ENCODE measurements at places on chromosomes 1 and 21.
A peak's percentile ranks its signal among the peaks of the same experiment; 100 is the strongest.

GRCh38 chr1:24351918-24352627 is 32.9 kb downstream of the GRHL3 start:
- DNase-seq, result peak; percentile 65

DNA sequence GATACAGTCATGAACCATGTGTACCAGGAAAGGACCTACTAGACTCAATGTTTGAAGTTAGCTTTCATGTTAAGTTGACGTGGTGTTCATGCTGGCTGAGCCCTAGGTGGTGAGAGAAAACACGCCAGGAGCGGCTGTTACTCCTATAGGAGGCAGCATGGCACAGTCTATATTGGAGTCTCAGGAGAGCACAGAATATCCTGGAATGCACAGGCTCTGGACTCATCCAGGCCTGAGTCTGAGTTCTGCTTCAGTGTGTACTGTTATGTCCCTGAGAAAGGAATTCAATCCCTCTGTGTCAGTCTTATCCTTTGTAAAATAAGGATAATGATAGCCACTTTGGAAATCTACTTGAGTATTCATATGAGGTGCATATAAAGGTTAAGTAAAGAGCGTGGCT is 41.2 kb downstream of the DPT start:
- no peak for DNase-seq

DNA sequence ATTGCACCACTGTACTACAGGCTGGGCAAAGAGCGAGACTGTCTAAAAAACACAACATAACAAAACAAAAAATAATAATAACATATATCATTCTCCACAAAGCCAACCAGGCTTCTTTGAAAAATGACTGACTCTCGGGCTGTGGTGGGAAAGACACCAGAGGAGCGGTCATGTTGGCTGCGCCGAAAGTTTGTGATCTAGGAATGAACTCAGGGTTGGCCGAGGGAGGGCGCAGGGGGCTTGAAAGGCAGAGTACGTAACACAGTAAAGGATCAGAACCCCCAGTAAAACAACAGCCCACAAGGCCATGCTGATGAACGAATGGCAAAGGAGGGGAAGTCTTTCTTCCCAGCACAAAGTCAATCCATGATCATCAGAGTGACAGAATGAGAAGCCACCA is 4.7 kb downstream of the SLC35E2B start:
- peak; percentile 16 for DNase-seq

DNA sequence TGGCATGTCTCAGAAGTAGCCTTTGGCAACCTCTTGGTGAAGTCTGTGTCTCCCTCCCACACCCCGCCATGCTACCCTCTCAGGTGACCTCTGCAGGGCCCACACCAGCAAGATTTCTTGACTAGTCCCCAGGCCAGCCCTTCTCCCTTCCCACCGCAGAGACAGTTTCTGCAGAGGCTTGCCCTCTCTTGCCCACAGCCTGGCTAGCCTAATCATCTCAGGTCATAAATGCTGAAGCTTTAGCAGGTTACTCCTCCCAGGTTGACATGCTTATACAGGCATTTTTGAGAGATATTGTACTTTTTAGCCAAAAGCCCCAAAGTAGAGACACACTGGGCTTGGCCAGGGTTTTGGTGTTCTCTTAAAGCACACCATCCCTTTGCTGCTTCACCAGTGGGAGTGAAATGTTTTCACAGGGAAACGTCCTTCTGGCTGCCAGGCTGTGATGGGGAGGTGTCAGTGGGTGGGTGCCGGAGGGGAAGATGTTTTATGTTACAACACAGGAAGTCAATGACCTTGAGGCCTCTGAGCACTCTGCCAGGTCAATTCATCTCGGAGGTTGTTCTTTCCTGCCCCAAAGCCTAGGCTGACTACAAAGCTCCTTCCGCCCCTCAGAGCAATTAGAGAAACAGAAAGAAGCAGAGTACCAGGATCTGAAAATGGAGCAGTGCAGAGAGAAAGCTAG is 58.5 kb downstream of the STYXL2 start:
- DNase-seq, result no peak

GRCh38 chr1:198417039-198417438 is 123.4 kb downstream of the ATP6V1G3 start:
- DNase-seq, result no peak

DNA sequence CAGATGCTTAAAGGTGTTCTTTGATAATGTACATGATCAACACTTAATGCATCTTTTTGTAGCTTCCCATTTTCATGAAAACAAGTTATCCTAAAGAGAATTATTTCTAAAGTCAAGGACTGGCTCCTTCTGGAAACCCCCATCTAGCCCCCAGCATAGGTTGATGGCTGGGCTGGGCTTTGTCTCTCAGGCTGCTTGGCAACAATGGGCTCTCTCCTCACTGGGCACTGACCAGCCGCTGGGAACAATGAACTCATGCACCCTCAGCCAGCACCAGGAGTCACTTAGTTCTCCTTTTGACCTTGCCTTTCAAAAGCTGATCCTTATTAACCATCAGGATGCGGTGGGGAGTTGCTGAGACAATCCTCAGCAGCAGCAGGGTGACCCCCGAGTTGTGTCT is 293.0 kb upstream of the PLXNA2 start:
- no peak for DNase-seq

DNA sequence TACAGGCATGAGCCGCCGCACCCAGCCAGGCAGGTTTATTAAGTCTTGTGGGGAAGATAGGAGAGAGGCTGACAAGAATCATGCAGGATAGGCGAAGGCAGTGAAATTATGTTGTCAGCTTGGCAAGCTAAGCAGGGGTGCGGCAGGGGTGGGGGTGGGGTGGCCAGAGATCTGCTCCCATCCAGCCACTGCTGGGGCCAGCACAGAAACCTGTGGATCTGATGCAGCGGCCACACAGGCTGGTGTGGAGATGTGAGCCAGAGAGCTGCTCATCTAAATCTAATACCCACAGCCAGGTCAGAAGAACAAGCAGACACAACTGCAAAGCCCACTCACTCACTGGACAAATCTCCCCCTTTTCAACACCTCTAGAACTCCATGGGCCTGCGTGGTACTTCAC is 68.7 kb downstream of the KCTD3 start:
- DNase-seq, result no peak

- no peak for DNase-seq
Measured at GRCh38 chr1:219985169-219985568, 56.8 kb upstream of the SLC30A10 start.

DNA sequence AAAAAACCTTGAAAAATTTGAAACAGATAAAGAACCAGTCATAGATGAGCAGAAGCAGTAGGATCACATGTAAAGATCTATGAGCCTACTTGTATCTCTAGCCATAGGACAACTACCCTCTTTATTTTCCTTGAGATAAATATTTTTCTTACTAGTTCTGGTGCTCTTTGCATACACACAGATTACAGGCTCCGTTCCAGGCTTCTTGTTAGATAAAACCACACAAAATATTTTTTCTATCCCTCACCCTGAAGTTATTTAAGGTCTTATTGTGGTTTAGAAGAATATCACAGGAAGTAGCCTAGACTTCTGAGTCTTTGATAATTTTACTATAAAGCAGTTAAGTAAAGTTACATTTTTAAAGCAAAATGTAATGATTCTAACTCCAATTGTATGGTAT is 512.2 kb downstream of the NEGR1 start:
- DNase-seq, result no peak

DNA sequence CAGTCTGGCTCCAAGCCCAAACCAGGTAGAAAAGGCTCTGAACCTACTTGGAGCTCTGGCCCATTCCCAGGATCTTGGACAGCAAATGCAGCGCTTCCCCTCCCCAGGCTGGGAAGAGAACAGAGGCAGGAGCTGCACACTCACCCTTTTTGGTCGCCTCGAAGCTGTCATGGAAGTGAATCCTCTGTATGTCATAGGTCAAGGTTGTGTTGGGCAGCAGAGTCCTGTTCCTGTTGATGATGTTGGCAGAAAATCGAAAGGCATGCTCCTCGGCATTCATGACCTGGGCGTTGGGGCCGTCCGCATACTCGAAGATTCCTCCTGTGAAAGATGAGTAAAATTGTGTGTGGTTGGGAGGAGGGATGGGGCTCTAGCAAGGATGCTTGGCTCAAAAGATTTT is 143.5 kb downstream of the GRIK3 start:
- DNase-seq, result no peak

DNA sequence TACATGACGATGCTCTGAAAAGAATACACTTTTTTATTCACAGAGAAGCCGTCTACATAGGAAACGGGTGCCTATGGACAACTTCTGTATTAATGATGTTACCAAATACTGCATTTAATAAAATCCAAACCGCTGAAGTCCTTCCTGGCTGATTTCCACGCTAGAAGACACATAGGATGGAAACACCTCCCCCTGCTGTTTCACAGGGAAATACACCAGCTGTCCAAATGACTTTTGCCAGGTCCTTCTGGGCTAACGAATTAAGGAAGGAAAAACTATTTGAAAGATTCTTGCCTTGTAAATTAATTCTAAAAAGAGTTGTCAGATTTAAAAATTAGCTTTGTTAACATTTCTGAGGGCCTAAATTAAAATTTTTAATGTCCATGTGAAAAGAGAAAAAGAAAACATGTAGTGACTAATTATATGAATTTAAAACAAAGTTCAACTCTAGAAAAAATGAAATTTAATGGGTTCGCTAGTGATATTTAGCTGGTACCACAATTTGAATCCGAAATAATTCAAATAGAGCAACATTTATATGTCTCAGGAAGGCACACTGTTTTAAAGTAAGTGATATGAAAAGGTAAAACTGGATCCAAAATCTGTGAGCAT is 146.0 kb downstream of the RERE start:
- DNase-seq, result no peak

DNA sequence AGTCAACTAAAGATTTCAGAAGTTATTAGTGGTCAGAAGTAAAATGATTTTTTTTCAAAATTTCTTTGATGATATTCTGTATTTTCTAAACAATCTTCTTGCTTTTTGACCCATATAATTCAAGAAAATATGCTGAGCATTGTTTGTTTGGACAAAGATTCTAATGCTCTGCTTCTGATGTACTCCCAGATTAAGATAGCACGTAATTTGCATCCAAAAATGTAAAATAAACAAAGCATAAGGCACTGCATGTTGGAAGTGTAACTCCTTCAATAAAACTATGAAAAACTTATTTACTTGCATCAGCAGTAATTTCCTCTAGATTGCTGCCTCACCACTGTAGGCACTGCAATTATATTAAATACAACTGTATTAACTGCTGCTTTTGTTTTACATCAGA is 1054.1 kb downstream of the TTLL7 start:
- DNase-seq, result no peak

DNA sequence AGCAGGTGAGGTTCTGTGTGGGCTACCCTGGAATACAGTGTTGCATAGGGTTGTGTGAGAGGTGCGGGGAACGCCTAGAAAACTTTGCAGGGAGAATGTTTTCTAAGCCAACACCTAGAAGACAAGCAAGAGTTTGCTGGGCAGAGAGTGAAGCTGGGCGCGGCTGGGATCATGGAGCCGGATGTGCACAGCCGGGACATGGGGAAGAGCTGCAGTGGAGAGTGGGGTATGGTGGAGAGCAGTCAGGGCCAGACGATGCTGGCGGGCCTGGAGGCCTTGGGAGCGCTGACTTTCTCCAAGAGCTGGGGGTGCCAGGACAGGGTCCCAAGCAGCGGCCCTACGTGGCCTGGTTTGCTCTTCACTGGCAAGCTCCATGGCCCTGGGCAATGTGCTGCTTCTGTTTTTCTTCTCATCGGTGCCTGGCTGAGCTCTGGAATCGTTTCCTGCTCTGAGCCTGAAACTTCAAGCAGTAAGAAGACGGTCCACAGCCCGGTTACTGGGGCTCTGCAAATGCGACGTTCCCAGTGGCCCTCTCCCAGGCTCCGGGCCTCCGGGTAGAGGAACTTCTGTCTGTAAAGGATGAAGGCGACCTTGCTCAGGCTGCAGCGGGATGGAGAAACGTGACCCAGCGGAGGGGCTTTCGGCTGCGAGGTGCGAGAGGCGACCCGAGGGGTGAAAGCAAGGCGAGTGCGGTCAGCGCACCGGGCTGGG is 51.9 kb upstream of the CD34 start:
- no peak for DNase-seq

GRCh38 chr1:222454186-222454585 is 93.7 kb downstream of the HHIPL2 start:
- no peak for DNase-seq

- peak; percentile 83 for DNase-seq
Measured at GRCh38 chr1:22275626-22276395, 132.9 kb upstream of the WNT4 start.

- no peak for DNase-seq
Measured at GRCh38 chr1:186865857-186866256, 37.1 kb downstream of the PLA2G4A start.

GRCh38 chr1:155009221-155009711 is 6.7 kb downstream of the ZBTB7B start:
- no peak for DNase-seq

DNA sequence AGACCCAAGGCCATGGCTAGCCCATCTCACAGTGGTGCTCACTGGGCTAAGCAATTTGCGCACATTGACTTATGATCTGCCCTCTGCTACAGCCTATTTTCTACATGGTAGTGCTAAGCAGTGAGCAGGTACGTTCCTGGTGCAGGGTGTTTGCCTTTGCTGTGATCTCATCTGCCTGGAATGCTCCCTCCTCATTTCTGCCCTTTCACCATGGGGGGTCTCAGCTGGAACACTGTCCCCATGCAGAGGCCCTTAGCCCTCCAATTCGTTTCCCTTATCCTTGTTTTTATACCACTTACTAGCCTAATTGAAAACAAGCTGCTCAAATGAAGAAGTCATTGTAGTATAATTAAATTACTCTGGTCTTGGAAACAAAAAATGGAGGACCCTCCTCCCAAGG is 2.0 kb upstream of the B3GALT5 start:
- no peak for DNase-seq

DNA sequence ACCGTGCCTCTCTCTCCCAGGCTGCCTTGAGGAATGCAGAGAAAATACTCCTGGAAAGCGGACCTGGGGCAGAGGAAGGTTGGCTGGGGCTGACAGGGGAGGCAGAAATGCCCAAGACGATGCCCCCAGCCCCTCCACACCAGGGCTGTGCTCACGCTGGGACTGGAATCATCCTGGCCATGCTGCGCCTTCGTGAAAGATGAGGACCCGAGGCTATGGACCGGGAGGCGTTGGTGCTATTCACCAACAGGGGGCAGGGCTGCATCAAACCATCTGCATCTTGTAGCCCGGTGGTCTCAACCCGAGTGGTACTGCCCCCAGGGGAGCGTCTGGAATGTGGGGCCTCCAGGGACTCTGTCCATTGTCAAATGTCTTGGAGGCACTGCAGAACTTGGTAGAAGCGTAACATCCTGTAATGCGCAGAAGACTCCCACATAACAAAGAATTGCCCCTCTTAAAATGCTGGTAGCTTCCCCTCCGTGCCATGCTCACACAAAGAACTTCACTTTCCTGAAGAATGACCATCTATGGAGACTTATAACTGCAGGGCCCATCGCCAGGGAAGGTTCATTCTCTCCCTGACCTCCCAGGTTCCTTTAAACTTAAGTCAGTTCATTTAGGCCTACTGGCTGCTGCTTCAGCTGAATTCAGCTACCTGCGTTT is 251.2 kb downstream of the RRAGC start:
- peak; percentile 67 for DNase-seq

DNA sequence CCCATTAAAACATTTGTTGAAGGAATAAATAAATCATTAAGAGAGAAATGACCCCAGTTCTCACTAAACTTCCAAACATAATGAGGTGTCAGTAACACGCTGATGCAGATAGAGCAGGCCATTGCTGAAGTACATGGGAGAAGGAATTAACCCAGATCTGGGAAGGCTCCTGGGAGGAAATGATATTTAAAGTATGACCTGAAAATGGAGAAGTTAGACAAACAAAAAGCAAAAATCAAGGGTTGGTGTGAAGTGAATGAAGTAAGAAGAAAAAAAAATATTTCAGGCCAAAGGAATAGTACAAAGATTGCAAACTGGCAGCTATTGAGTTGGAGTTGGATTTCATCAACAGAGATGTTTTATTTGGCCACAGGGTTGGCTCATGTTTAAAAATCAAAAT is 71.4 kb downstream of the RGS2 start:
- DNase-seq, result no peak

- DNase-seq, result no peak
Measured at GRCh38 chr1:145757420-145757819, 38.1 kb downstream of the CD160 start.

Measured in GM13976 (cell line).